ENCODE measurements at places on chromosomes 7 and 10.

DNA sequence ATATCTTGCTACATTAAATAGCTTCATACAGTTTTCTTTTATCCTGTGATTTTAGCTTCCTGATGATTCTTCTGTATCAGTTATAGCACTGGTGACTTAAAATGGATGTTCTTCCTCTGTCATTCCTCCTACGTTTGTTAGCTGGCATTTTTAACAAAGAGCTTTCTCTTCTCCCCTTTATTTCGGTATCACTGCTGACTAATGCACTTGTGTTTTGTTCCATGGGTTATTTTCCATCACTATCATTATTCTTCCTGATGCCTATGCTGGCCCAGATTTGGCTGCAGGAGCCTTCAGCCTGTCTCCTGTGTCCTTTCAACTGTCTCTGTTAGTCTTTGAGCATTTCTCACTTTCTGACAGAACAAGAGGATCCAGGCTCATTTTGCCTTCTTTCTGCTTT lies 13.1 kb downstream of the BMS1 start:
- DNase-seq = no peak

DNA sequence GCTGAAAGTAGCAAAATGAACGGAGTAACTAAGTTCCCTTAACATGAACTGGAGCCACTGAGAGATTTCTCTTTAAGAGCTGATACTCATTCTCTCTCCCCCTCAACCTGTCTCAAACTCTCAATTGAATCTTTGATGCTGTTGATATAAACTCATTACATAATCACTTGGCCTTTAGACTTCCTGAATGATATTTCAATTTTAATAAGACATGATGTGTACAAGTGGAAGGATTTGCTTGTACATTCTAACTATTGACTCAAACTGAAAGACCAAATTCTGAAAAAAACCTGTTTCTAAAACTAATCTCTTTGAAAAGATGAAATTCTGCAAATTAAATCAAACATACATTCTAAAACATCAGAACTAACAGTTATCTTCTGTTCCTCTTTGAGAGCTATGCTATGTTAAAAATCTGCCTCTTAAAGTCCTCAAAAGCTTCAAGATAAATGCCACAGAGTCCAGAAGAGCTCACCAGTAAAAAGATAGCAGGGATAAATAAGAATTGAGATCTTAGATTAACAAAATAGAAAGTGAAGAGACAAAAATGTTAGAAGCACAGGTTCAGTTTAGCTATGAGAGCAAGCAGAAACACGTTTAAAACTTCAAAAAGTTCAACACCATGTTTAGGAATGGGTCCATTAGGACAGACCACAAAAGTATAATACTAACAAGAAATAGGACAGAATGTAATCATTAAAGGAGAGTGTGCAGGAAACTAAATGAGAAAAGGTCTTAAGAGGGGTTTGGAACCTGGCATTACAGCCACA lies 46.1 kb downstream of the TNPO3 start:
- no peak for DNase-seq

DNA sequence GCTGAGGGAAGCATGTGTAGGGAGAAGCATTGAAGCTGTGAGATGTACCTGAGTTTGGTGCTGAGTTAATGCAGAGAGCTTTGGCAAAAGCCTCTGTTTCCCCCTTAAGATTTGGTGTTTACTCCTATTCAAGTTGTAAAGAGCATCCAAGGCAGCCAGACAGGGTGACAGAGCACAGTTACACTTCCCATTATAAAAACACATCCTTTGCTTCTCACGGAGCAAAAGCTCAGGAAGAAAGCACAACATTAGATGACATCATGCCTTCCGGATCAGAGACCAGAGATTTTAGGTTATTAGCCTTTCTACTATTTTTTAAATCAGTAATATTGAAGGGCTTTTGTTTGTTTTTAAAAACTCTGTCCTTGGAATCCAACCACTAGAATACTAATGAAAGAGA lies 182.9 kb downstream of the DOCK4 start:
- no peak for DNase-seq

DNA sequence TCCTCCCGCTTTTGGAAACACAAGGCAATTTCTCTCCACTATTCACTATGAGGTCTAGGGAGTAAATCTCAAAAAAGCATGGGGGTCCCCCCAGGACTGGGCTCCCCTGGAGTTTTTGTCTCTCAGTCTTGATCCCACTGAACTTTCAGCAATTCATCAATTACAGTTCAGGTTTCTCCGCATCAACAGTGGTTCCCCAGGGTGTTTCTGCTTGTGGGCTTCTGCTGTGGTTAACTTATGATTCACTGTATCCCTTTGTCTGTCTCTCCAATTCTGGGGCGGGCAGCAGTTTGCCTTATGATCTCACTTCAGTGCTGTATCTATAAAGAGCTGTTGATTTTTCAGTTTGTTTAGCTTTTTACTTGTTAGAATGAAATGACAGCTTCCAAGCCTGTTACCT lies 142.6 kb upstream of the CDC14C start:
- DNase-seq = no peak

- no peak for DNase-seq
These were observed 95.4 kb downstream of the TES start for GRCh38 chr7:116305485-116306408.

DNA sequence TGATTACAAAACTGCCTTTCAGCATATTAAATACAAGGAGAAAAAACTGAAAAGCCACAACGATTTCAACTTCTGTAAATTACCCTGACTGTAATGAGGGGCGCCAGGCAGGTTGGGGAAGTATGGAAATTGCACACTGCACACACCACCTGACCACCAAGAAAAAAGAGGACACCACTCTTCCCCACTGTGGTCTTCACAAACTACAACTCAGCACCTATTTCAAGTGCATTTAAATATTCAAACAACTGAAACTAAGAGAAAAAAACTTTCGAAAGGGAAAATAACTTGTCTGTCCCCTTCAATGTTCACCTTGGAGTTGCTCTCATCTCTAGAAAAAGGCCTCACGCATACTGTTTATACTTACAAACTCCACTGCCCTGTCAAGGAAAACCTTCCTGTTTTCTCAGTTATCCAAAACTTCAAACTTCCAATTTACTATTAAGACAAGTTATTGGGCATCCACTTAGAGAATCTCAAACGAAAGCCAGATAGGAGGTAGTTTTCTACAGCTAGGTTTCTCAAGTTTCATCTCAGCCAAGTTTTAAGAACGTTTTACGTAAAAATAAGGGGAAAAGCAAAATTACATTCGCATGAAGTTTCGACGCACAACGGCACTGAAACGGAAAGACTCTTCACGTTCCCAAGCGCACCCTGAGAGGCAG lies 1.4 kb downstream of the LARP4B start:
- DNase-seq = no peak

- DNase-seq = no peak
These were observed 39.5 kb downstream of the NT5C2 start for GRCh38 chr10:103153302-103154197.

DNA sequence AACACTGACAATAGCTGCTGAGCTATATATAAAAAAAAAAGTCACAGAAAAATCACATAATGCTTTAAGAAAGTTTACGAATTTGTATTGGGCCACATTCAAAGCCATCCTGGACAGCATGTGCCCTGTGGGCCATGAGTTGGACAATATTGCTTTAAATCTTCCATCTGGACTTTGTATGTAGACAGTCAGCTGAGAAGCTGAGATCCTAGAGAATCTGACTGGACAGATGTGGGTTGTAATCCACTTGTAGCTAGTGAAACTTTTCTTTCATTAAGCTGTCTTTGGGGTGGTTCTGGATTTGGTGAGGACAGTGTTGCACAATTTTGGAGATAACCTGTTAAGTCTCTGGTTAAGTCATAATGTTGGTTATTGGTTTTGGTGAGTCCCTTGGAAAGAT lies 824.5 kb downstream of the CCSER2 start:
- DNase-seq = no peak

GRCh38 chr7:16479591-16479990 lies 14.1 kb upstream of the SOSTDC1 start:
- no peak for DNase-seq

DNA sequence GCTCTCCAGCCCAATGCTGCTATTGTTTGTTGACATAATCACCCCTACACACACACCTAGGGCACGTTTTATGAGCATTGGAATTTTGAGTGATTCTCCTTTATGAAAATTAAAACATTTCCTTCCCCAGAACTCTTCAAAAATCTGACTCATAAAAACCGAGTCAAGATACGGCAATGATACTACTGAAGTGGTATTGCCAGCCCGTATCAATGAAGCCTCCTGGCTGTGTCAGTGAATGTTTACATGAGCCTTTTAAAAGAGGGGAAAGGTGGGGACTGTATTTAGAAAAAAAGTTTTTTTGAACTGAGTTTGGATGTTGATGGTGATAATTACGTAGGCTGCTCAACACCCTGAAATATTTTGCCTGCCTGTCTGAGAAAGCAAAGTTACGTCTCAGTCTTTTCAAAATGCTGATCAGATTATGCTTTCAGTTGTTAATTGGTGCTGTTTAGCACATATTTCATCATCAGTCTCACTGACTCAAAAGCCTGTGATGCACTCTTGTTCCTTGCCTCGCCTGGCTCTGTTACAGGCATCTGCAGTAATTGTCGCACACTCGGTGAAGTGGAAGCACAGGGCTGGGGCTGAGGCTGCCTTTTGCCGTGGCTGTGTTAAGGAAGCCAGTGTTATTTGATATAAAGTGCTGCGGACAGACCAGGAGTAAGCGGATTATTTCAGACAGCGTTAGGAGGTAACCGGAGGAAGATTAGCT lies 157.4 kb upstream of the TCF7L2 start:
- DNase-seq = peak; percentile 53

GRCh38 chr7:12107841-12108254 lies 103.2 kb upstream of the TMEM106B start:
- no peak for DNase-seq

- no peak for DNase-seq
These were observed 9.9 kb downstream of the INPP5A start for GRCh38 chr10:132547421-132547861.

DNA sequence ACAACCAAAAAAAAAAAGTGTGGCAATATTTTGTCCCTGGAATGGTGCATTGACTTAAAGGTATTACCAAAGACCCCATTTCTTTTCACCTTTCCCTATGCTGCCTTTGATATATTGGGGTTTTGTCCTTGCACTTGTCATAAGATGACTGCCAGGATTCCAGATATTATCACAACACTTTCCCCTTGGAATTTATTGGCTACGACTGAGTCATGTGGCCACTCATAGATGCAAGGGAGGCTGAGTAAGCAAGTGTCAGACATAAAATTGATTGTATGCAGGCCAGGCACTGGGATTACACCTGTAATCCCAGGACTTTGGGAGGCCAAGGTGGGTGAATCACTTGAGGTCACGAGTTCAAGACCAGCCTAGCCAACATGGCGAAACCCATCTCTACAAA lies 83.6 kb downstream of the PPP1R3C start:
- no peak for DNase-seq
